ENCODE measurements at places on chromosomes 7 and 10.

- DNase-seq, result no peak
These were observed 104.7 kb downstream of the LSM5 start for GRCh38 chr7:32385316-32385956.

DNA sequence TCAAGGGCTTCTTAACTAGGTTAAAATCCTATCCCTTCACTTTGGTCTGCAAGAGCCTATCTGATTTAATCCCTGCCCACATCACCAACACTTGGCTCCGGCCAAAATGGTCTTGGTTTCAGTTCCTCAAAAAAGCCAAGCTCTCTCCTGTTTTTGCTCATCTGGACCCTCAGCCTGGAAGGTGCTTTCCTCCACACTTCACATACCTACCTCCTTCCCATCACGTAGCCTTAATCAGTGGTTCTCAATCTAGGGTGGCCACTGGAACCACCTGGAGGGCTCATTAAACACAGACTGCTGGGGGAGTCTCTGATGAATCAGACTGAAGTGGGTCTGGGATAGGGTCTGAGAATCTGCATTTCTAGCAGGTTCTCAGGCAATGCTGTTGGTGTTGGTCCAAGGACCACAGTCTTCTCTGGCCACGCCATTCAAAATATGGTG is 227.0 kb upstream of the AOAH start:
- no peak for DNase-seq

DNA sequence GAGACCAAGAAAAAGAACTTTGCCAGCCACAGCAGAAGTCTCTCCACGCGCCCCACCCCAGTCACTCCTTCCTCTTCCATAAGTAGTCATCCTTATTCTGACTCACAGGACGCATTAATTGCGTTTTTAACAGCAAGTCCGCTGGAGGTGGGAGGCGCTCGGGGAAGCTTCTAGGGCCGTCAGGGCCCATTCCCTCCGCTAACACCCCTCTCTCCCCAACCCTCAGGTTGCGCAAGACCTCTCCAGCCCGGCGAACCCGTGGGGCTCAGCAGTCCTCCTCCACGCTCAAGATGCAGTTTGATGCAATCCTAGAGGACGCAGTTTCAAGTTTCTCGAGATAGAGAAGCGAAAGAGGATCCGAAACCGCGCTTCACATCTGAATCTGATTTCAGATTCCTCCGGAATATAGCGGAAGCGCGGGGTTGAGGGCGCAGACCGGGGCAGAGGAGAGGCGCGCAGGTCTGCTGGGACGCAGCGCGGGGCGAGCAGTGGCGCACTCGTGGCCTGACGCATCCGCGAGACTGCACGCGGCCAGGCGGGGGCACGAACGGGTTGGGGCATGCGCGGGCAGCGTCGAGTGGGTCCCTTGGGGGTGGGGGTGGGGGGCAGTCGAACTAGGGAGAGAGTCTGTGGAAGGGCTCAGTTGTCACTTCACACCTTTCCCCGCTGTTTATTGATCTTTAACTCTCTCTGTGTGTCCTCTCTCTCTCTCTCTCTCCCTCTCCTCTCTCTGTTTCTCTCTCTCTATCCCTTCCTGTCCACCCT is 37.8 kb upstream of the PSAP start:
- peak; percentile 50 for DNase-seq

GRCh38 chr10:80518143-80518806 is 19.4 kb upstream of the SH2D4B start:
- no peak for DNase-seq

DNA sequence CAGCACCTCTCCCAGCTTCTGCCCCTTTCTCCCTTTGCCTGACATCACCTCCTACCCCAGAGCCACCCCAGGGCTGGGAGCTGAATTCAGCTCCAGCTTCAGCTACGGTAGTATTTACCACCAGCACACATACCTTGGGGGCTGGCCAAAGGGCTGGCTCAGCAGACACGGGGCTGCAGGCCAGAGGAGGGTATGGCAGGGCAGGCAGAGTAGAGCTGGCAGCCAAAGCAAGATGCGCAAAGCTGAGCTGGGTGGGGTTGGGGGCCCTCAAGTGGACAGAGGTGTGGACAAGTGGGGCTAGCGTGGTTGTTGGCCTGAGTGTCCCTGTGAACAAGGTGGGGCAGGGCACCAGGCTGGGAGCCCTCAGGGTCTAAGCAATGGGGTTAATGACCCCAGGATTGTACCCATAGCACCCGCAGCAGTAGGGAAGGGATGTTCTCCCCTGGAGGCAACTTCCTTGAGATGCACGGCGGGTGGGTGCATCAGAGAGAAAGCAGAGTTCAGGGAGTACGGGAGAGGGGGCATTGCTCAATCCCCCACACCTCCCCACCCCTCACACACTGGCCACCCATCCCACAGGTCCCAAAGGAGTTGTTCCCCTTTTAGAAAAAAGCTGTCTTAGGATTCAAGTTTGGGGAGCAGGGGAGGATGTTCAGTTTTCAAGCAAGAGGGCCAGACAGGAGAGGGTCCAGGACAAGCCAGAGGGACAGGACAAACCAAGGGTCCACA is 8.0 kb downstream of the VSIR start:
- DNase-seq, result no peak

GRCh38 chr7:40760293-40760964 is 625.6 kb downstream of the SUGCT start:
- no peak for DNase-seq

DNA sequence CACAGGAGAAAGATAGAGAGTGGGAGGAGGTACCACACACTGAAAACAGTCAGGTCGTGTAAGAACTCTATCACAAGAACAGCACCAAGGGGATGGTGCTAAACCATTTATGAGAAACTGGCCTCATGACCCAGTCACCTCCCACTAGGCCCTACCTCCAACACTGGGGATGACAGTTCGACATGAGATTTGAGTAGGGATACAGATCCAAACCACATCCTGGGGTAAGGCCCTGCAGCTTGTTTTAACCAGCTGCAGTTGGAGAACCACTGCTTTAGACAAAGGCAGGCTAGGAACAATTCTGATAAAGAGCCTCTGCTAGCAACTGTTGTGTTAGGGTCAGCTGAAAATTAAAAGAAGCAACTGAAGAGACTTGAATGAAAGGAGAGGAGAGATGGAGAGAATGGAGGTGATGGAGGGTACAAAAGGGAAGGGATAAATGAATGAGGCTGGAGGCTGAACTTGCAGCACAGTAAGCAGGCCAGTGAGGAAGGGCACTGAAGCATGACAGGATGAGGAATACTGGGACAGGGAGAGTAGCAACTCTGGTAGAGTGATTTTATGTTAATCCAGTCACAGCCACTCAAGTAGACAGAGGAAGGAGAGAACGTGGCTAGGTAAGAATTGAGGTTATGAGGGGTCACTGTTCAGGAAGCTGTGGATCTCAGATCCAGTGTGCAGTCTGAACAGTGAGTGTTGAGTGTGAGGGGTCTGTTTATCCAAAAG is 23.6 kb downstream of the MEST start:
- DNase-seq, result no peak

- no peak for DNase-seq
These were observed 312.4 kb downstream of the CALN1 start for GRCh38 chr7:72099784-72100183.

- no peak for DNase-seq
These were observed 67.1 kb upstream of the HABP2 start for GRCh38 chr10:113485736-113486135.

DNA sequence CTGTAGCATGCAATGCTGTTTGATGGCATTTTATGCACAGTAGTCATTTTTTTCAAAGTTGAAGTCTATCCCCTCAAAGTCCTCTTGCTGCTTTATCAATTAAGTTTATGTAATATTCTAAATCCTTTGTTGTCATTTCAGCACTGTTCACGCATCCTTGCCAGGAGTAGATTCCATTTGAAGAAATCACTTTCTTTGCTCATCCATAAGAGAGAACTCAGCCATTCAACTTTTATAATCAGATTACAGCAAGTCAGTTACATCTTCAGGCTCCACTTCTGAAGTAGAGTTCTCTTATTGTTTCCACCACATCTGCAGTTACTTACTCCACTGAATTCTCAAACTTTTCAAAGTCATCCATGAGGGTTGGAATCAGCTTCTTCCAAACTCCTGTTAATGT is 32.3 kb downstream of the SDHAF3 start:
- no peak for DNase-seq

GRCh38 chr7:3309140-3309539 is 8.1 kb downstream of the SDK1 start:
- DNase-seq, result no peak

GRCh38 chr7:157310676-157311185 is 26.1 kb upstream of the DNAJB6 start:
- DNase-seq, result no peak

GRCh38 chr7:36653008-36653662 is 71.2 kb downstream of the AOAH start:
- no peak for DNase-seq

- DNase-seq, result no peak
These were observed 111.9 kb downstream of the GPAM start for GRCh38 chr10:112071596-112072133.

DNA sequence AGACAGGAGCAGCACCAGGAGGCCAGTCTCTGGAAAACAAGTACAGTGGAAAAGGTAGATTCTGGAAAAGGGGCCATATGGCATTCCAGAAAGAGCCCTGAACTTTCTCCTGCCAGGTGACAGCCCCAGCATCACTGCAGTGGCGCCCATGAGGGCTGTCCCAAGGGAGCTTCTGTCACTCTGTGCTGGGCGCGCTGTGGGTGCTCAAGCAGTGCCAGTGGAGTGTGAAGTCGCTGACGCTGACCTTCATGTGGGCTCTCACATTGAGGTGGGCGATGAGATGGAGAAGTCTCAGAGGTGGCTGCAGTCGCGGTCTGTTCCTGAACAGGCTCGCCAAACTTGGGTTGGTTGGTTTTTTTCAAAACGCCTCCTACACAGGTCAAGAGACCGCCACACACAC is 38.2 kb downstream of the FKBP6 start:
- DNase-seq, result no peak

- no peak for DNase-seq
These were observed 252.7 kb upstream of the ETV1 start for GRCh38 chr7:14242175-14242574.

- no peak for DNase-seq
These were observed 654.1 kb downstream of the INHBA start for GRCh38 chr7:41048771-41049170.

DNA sequence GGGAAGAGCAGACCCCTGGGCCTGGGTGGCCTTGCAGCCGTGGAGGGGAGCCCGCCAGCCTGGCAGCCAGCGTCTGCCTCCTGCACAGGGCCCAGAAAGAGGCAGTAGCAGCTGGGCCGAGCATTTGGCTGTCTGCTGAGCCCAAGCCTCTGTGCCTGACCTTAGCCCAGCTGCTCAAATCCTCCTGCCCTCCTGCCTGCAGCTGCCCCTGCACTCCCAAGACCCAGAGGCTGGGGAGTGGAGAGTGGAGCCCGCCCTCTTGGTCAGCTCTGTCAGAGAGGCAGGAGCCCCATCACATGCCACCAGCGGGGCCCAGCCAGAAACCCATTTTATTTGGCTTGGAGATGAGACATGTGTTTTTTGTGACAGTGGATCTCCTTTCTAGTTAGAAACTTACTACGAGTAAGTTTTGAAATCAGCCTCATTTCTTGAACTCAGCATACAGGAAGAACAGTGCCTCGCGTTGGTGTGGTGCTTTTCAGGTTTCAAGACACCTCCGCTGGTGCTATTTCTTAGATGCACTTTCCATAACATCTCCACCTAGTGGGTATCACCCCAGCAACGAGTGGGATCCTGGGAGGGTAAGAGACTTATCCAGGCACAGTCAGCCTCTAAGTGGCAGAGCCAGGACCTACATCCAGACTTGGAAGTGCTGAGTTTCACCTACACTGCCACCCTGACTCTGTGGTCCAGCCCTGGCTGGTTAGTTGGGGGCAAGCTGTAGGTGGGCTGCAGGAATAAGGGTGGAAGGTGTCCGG is 477.1 kb downstream of the RPS24 start:
- no peak for DNase-seq

DNA sequence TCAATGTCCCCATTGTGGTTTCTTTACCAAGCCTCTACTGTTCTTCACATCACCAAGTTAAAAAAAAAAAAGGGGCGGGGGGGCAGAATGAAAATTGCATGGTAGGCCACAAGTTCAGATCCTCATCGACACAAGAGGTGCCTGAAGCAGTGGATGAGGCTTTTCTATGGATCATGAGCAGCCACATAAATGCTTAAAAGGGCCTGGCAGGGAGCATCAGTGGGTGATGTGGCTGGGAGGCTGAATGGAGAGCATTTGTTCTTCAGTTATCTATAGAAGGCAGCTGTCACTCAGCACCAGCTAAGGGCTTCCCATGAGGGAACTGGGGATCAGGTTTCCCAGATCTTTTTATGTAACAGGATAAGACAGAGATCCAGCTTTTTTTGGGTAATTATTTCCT is 117.9 kb downstream of the CFTR start:
- no peak for DNase-seq

DNA sequence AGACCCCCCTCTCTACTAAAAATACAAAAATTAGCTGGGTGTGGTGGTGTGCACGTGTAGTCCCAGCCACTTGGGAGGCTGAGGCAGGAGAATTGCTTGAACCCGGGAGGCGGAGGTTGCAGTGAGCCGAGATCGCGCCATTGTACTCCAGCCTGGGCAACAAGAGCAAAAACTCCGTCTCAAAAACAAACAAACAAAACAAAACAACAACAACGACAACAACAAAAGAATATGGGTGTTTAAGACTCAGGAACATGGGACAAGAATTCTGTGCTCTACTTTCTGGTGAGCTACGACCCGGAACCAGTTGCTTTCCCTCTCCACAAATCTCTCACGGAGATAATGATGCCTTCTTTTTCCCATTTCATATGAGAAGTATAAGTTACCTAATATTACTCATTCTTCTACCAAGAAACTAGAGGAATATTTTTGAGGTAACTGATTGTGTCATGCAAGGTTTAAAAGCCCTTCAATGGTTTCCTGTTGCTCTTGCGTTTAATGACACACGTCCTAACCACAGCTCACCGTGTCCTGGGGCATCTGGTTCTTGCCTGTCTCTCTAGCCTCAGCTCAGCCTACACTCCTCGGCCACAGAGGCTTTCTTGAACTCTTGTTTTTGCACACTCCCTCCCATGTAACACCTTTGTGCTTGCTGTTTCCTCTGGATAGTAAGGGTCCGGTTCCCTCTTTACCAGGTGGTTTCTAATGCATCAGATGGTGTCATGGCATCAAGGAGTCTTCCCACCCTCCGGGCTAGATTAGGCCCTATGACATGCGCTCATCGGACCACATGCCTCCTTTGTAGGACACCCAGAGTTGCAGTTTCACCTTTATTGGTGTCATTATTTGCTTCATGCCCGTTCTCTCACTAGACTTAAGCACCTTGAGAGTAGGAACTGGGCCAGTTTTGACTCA is 67.5 kb downstream of the PFKFB3 start:
- no peak for DNase-seq

DNA sequence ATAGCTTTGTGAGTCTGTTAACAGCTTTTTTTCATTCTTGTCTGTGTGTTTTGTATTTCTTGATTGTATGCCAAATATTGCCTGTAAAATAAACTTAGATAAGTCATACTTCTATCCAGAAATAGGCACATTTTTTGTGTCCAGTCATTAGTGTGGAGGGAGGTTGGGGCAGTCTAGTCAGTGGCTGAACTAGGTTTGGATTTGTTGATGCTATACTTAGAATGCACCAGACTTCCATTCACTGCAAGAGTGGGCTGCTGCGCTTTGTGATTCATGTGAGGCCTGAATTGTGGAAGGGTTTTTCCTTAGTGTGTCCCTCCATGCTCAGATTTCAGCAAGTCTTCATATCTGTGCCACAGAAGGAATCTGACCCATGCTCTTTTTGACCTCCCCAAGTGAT is 50.0 kb downstream of the TRUB1 start:
- DNase-seq, result no peak

- no peak for DNase-seq
These were observed 47.9 kb downstream of the CSGALNACT2 start for GRCh38 chr10:43186150-43186549.

- no peak for DNase-seq
These were observed 52.1 kb downstream of the ADRB1 start for GRCh38 chr10:114095559-114096337.

- no peak for DNase-seq
These were observed 7.9 kb downstream of the RET start for GRCh38 chr10:43084812-43085211.
